Non-pigmented ciliary epithelial cell (primary cell): ENCODE measurements at places on chromosomes 7 and 10.

GRCh38 chr10:111962951-111963350 lies 220.6 kb downstream of the GPAM start:
- DNase-seq: no peak

DNA sequence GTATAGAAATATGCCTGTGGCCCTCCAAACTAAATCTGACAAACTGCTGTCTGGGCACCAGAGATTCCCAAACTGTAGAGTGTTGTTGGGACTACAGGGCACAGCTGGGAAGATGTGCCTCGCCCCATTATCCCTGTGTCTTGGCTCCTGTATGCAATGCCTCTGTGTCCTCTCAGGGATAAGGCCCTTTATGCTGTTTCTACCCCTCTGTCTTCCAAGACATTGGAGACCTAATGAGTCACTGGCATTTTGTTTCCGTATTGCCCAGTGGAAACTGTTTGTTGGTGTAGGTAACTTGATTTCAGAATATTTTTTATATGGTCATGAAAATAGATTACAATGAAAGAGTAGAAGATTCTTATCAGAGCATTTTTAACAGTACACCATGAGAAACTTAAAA lies 183.2 kb downstream of the GLI3 start:
- no peak for DNase-seq

- DNase-seq: no peak
Measured at GRCh38 chr10:14618674-14619073, 156.0 kb downstream of the FAM107B start.

GRCh38 chr10:121313119-121313875 lies 284.9 kb downstream of the FGFR2 start:
- DNase-seq: no peak

DNA sequence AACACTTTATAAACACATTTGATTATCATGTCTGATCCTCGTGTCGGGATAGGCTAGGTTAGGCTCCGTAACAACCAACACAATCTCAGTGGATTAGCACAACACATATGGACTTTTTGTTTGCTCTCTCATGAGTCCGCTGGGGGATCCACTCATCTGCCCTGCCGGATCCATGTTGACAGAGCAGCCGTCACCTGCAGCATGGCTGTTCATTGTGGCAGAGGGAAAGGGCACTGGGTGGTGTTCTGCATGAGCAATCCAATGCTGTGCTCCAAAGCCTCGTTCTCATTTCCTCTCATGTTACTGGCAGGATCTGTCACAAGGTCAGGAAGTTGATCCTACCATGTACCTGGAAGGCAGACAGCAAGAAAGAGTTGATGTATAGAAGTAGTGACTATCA lies 62.5 kb upstream of the RAPGEF5 start:
- no peak for DNase-seq

DNA sequence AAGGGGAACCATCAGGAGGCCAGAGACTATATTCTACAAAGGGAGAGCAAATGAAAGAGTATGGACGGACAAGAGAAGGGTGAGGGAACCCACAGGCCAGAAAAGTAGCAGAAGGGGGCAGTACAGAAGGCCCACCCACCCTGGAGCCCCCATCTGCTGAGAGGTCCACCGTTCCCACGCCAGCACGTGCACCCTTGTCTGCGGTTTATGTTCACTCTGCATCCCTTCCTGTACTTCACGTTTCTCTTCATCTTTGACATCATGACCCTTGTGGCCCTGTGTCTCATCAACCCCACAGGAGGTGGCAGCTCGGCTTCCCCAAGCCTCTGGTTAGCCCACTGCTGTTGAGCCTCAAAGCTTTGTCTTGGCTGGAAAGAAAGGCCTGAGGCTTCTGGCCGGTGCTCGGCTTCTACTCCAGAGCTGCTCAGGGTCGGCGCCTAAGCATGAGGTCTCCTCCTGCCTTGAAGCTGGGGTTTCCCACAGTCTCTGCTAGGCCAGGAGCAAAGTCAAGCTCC lies 138.0 kb downstream of the DLG5 start:
- DNase-seq: no peak

- no peak for DNase-seq
Measured at GRCh38 chr10:81179805-81180452, 642.2 kb downstream of the SH2D4B start.

- peak; percentile 90 for DNase-seq
Measured at GRCh38 chr10:35433851-35434426, 97.6 kb downstream of the CCNY start.

GRCh38 chr7:111558991-111559390 lies 3.3 kb downstream of the IMMP2L start:
- no peak for DNase-seq

DNA sequence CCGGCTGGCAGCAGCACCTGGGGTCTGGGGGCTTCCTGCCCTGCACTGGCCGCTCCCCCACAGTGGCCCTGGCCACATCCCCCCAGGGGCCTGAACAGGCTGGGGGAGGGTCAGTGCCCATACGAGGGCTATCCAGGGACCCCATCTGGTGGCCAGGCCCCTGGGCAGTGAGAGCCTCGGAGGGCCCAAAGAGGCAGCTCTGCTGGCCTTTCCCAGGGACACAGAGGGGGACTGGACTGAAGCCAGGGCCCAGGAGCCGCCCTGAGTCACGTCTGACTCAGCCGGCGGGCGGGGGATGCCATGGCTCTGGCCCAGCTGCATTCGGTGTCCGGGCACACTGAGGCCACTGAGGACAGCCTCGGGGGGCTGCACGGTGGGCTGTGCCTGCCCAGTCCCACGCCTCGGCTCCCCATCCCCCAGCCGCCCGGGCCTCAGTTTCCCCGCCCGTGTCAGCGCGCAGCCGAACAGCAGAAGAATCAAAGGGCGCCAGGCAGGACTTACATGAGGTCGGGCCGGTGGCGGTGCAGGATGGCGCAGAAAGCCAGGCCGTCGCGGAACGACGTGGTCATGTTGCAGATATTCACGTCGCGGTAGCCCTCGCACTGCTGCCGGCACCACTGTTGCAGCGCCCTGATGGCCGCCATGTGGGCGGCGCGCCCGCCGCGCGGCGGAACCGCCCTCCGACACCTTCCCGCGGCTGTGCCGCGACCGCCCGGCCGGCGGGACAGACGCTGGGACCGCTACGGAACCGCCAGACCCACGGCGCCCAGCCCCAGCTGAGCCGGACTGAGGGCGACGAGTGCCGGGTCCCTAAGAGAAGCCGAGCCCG lies at the start of gene MICALL2:
MICALL2 (minus strand) TSS at position 788 of the 829 bp plus-strand sequence; CDS start at position 644, 144 bp downstream.
- no peak for DNase-seq

- DNase-seq: no peak
Measured at GRCh38 chr7:53022893-53023292, 12.5 kb upstream of the POM121L12 start.

DNA sequence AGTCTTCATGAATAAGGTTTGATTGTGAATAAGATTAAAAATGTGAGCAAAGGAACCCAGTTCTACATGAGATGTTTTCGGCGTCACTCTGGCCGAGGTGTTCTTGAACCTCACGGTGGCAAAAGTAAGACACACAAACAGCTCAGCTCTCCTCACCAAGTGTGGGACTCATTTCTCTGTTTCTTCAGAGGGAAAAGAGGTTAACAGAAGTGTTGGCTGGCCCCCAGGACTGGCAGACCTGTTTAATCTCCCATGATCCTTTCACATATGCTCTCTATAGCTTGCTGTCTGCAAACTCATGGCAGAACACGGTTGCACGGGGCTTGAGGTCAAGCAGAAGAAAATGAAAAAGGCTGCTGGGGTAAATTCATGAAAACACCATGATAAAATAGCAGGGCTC lies 394.4 kb downstream of the CALN1 start:
- no peak for DNase-seq

GRCh38 chr7:31336202-31337001 lies 4.1 kb downstream of the NEUROD6 start:
- DNase-seq: no peak

- no peak for DNase-seq
Measured at GRCh38 chr7:115672024-115672423, 358.5 kb downstream of the TFEC start.

- DNase-seq: no peak
Measured at GRCh38 chr10:45399113-45399512, 25.1 kb downstream of the ALOX5 start.

DNA sequence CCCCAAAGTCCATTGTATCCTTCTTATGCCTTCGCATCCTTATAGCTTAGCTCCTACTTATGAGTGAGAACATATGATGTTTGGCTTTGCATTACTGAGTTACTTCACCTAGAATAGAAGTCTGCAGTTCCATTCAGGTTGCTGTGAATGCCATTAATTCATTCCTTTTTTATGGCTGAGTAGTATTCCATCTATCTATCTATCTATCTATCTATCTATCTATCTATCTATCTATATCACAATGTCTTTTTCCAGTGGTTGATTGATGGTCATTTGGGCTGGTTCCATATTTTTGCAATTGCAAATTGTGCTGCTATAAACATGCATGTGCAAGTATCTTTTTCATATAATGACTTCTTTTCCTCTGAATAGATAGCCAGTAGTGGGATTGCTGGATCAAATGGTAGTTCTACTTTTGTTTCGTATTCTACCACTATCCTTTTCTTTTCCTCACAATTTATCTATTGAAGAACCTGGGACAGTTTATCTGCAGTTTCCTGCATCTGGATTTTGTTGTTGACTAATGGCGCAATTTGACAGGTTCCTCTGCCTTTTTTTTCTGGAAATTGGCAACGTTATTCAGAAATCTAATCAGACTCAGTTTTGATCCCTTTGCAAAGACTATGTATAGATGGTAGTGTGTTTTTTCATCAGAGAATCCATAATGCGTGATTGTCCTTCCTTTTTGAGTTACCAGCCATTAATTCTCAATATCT lies 287.2 kb downstream of the ARL4A start:
- DNase-seq: no peak

- DNase-seq: no peak
Measured at GRCh38 chr7:99560834-99561736, 2.6 kb downstream of the ZNF655 start.

DNA sequence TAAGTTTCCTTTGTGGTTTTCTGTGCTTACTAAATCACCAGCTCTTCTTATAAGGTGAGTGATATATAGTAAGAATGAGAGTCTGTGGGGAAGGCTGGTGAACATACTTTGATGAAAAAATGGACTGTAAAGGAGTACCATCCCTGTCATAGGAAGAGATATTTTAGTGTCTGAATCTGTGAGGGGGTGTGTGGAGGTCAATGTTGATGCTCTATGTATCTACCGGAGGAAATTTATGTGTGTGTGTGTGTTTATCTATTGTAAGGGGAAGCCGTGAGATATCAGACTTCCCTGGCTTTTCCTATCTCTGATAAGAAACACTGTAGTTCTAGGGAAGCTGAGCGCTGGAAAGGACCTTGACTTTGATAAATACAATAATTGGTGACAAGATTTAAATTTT lies 179.0 kb downstream of the PCDH15 start:
- DNase-seq: no peak

GRCh38 chr7:101124376-101125056 lies 2.4 kb upstream of the SERPINE1 start:
- peak; percentile 77 for DNase-seq

DNA sequence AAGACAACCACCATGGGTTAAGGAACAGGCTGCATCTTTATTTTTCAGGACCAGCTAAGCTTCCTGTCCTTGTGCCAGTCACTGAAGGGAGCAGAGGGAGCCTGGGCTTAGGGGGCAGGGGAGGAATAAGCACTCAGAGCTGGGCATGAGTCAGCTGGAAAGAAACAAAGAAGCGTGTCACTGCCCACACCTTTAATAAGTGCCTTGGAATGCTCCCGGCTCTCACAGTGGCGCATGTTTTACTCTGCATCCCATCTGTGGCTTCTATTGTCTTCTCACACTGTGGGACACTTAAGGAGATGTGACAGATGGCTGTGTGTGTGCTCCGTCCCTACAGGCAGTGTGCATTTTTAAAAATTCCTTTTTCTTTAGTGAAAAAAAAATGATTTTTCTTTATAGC lies 71.7 kb downstream of the MTURN start:
- DNase-seq: peak; percentile 32

DNA sequence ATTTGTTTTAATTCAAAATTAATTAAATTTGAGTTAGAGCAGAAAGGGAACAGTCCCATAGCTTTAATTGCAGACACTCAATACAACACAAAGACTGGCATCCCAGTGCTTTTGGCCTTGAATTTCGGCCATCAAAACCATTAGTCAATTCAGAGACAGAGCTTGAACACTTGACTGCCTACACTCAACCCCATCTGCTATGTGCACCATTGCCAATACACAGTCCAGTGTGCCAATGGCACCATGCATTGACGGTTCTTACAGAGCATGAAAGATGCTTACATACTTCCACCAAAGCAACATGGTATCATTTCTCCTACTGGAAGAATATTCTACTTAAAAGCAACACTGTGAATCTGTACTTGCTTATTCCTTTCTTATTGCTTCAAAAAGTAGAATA lies 43.6 kb upstream of the LRRTM3 start:
- DNase-seq: no peak

DNA sequence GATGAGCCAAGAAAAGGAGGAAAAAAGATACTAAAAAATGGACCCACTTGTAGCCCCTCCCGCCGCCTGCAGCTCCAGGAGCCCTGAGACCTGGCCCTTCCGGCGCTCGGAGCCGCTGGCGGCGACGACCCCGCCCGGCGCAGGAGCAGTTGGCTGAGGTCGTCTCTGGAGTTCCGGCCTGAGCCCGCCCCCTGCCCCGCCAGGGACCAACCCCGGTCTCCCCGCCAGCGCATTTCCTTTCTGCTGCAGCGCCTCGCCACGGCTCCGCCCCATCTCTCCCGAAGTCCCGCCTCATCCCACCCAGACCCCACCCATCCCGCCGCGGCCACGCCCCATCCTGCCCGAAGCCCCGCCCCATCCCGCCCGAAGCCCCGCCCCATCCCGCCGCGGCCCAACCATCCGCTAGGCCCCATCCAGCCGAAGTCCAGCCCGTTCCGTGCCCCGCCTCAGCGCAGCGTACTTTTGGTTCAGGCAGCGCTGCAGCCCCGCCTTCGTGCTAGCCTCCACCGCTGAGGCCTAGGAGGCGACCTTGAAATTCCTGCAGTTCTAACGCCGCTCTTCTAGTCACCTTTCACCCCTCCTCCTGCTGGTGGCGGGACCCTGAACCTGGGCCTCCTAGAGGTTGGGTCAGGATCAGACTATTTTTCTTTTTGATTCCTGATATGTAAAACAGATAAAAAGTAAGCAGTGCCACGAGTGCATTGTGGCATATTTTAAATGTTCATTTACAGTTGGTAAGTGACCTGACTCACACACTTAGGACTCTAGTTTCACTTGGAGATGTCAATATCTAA lies at the start of gene STN1:
STN1 (minus strand) TSS at position 132 of the 794 bp plus-strand sequence. CDS start 590 bp downstream, outside the sequence.
- peak; percentile 78 for DNase-seq

DNA sequence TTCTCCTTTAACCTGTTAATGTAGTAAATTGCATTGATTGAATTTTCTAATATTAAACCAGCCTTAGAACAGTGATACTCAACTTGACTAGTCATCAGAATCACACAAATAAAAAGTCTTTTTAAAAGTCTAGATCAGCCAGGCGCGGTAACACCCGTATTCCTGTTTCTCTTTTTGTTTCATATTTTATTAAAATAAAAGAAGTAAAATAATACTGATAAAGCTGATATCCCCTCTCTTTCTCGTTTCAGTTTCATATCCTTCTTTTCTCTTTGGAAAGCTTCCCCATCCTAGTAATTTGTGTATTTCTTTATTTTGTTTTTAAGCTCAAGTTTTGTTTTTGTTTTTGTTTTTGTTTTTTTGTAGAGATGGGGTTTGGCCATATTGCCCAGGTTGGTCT lies 9.3 kb downstream of the SMO start:
- DNase-seq: no peak

- DNase-seq: no peak
Measured at GRCh38 chr10:86003201-86003621, 363.4 kb downstream of the GRID1 start.
